GM23338 (cell line): ENCODE measurements at places on chromosomes 6 and 20. TPM values are rescaled to one million over a fixed set of nuclear protein-coding genes. Genes with fewer than 3 reads are reported as not detected.

DNA sequence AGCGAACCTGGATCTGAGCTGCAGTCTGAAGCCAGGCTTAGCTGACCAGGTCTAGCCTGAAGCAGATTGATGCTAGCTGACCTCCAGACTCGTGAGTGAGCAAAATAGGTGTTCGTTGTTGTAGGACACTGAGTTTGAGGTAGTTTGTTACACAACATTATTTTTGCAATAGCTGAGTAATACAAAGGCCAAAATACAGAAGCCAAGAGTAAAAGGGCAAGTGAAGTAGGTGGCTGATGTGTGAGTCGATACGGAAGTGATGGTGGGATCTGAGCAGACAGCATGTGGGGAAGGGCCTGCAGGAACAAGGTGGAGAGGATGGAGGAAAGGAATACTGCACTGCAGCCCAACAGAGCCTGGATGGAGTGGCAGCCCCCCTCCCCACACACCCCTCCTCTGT, 8.5 kb upstream of the SPATS1 start:
- no peak for DNase-seq
- no peak overlapping the region for H3K4me3 ChIP-seq
- H3K36me3 ChIP-seq, result no peaks in the 10 kb centered on the region

DNA sequence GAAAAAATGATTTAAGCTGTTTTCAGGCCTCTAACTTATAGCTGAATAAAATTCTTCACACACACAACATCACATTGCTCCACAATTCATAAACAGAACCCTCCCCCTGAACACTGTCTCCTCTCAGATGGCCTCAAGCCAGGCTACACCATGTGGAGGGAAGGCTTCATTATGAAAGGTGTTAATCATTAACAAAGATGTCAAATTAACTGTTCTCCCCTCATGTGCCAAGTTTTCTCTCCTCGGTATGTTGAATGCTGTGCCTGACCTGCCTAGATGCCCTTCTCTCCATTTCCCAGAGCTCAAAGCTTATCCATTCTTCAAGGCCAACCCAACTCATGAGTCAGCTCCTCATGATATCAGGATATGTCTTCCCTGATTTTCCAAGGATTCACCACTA, 210.4 kb downstream of the GMDS start:
- no peaks in the 10 kb centered on the region for H3K27me3 ChIP-seq
- H3K4me1 ChIP-seq, result peaks cover 16% of the 10 kb centered on the region
- no peaks in the 10 kb centered on the region for H3K36me3 ChIP-seq

- H3K27me3 ChIP-seq, result no peaks in the 10 kb centered on the region
- H3K27ac ChIP-seq, result no peak overlapping the region
- peak; percentile 88 for DNase-seq
- no peak overlapping the region for H3K4me3 ChIP-seq
These were observed 8.8 kb upstream of the NDRG3 start for GRCh38 chr20:36754656-36755222.

DNA sequence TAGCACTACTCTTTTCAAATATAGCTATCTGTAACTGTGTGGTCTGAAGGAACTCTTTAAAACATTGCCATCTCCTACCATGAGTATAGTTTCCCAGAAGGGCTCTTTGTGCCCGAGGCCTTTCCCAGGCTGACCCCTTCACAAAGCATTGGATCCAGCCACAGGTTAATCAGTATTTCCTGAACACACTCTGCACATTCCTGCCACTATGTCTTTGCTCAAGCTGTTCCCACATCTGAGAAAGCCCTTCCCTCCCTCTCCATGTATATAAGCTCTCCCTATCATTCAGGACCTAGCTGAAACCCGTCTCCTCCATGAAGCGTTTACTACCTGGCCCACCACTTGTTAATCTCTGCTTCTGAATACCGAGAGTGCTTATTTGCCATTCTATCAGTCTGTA, 47.8 kb upstream of the PKHD1 start:
- DNase-seq, result peak; percentile 11
- H3K27me3 ChIP-seq, result no peaks in the 10 kb centered on the region
- H3K27ac ChIP-seq, result no peak overlapping the region

DNA sequence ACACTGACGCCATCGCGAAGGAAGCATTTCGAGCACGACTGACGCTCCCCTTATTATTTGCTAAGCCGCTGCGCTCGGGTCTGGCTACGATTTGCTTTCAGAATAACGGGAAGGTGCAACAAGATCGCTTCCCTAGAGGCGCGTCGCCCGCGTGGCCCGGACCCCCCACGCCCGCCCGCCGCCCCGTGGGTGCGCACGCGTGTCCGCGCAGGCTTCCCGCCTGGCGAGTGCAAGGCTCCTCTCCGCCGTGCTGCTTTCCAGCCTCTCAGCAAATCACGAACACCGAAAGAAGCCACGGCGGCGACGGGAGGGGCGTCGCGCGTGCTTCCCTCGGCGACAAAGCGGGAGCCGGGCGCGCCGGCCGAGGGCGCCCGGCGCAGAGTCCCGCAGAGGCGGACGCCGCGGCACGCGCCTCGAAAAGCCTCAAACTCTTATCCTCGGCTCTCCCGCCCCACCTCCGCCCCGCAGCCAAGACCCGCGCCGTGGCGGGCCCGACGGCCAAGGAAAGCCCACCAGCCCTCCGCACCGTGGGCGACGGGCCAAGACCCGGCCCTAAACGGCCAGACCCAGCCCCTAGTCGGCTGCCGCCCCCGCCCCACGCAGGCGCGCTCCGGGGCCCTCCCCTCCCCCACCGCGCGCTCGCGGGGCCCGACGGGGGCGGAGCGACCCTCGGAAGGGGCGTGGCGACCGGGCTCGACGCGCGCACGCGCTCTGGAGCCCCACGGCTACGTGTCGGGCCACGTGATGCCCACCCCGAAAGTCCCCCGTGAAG, 987 bp upstream of the QKI start:
- no peaks in the 10 kb centered on the region for H3K36me3 ChIP-seq
- peaks cover 22% of the 10 kb centered on the region for H3K4me1 ChIP-seq
- peak; percentile 70 for DNase-seq
- H3K4me3 ChIP-seq, result peak overlapping the region; percentile 70
- no peaks in the 10 kb centered on the region for H3K27me3 ChIP-seq

DNA sequence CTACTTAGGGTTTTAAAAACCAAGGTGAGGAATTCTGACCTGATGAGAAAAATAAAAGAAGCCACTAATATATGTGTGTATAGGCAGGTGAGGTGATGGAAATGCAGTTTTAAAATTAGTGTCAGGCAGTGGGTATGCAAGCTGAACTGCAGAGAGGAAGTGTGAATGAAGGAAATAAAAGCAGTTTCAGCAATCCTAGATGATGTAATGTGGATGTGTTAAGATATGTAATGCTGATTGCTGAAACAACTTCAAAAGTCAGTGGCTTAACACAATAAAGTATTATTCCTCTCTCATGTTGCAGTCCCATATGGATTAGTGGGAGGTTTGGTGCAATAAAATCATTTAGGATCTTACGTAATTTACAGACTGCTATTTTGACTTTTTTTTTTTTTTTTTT, 119.9 kb upstream of the ASCC3 start:
- no peak for DNase-seq
- H3K4me1 ChIP-seq, result peaks cover 21% of the 10 kb centered on the region; the same call in 1 of the 2 replicates
- no peaks in the 10 kb centered on the region for H3K27me3 ChIP-seq
- no peaks in the 10 kb centered on the region for H3K36me3 ChIP-seq
- no peak overlapping the region for H3K27ac ChIP-seq

- no peaks in the 10 kb centered on the region for H3K4me1 ChIP-seq
- no peaks in the 10 kb centered on the region for H3K27me3 ChIP-seq
- no peak overlapping the region for H3K4me3 ChIP-seq
These were observed 303.3 kb upstream of the OPRM1 start for GRCh38 chr6:153735761-153736160.

- no peak for DNase-seq
- H3K27me3 ChIP-seq, result no peaks in the 10 kb centered on the region
- H3K4me1 ChIP-seq, result peaks cover 21% of the 10 kb centered on the region
- H3K27ac ChIP-seq, result no peak overlapping the region
- peak overlapping the region; percentile 45 for H3K4me3 ChIP-seq
- H3K36me3 ChIP-seq, result no peaks in the 10 kb centered on the region
These were observed 564.8 kb downstream of the LMBRD1 start for GRCh38 chr6:69232008-69232407.

DNA sequence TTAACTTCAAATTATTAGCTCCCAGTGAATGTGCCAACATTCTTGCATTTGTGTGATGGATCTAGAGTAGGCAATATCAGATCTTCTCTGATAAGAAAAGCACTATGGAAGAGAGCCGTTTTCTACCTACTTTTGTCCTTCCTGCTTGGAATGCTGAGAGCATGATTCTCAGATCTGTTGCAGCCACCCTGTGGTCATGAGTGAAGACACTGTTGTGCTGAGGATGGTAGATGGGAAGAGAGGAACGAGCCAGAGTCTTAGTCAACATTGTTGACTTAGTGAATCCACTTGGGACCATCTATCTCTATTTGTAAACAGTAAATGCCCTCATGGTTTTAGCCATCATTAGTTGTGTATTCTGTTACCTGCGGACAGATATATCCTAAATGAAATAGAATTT, 202.6 kb downstream of the CD109 start:
- no peaks in the 10 kb centered on the region for H3K27me3 ChIP-seq
- H3K27ac ChIP-seq, result no peak overlapping the region
- H3K4me1 ChIP-seq, result no peaks in the 10 kb centered on the region
- H3K36me3 ChIP-seq, result no peaks in the 10 kb centered on the region

- no peak for DNase-seq
- peaks cover 4% of the 10 kb centered on the region; the same call in 1 of the 2 replicates for H3K4me1 ChIP-seq
- H3K4me3 ChIP-seq, result no peak overlapping the region
- H3K27ac ChIP-seq, result no peak overlapping the region
These were observed 190.2 kb downstream of the BMP7 start for GRCh38 chr20:57076152-57076652.

- H3K36me3 ChIP-seq, result no peaks in the 10 kb centered on the region; the same call in none of the 2 replicates
- H3K4me3 ChIP-seq, result no peak overlapping the region
- H3K27me3 ChIP-seq, result no peaks in the 10 kb centered on the region
- H3K4me1 ChIP-seq, result peaks cover 24% of the 10 kb centered on the region
- H3K27ac ChIP-seq, result no peak overlapping the region
These were observed 5.6 kb downstream of the PCMTD2 start for GRCh38 chr20:64261138-64261537.

DNA sequence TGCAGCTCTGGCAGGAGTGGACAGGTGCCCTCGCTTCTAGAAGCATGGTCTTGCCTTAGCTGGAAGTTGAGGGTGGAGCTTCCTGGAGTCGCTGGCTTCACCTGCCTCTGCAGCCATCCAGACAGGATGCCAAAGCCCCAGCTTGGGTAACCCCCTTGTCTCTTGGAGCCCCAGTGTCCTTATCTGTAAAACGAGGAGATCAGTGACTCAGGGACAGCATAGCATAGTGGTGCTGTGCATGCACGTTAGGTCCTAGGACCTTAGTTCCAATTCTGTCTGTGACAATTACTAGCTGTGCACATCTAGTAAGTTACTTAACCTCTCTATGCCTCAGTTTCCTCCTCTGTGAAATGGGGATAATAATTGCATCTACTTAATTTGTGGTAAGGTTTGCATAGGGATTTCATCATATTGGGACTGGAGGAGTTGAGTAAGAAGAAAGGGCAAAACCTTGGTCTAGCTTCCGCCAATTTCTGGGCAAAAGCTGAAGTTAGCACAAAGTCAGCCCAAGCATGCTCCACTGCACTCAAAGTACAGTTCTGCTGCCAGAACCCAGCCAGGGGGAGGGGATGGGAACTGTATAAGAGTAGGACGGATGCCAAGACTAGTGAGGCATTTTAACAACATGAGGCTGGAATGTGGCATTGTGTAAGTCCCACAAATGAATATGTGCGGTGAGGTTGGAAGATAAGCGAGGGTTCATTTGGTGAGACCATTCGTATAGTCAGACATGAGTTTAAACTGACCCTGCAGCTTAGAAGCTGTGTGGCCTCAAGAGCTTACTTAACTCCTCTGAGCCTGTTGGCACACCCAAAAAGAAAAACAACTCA, 24.5 kb downstream of the TOX2 start:
- DNase-seq, result no peak
- no peak overlapping the region for H3K27ac ChIP-seq
- H3K27me3 ChIP-seq, result no peaks in the 10 kb centered on the region
- H3K36me3 ChIP-seq, result no peaks in the 10 kb centered on the region
- peaks cover 9% of the 10 kb centered on the region for H3K4me1 ChIP-seq
- no peak overlapping the region for H3K4me3 ChIP-seq

GRCh38 chr6:1527073-1527457, 82.7 kb upstream of the FOXC1 start:
- no peaks in the 10 kb centered on the region for H3K36me3 ChIP-seq
- peaks cover 10% of the 10 kb centered on the region for H3K4me1 ChIP-seq
- H3K27ac ChIP-seq, result no peak overlapping the region
- H3K27me3 ChIP-seq, result peaks cover 55% of the 10 kb centered on the region

The CPXM1 gene
- total RNA-seq, result 21.5 and 29.3 TPM in 2 replicates

GRCh38 chr6:136927292-136927691, 5.2 kb downstream of the SLC35D3 start:
- peaks cover 66% of the 10 kb centered on the region for H3K27me3 ChIP-seq
- no peak overlapping the region for H3K27ac ChIP-seq
- peaks cover 1% of the 10 kb centered on the region; the same call in 1 of the 2 replicates for H3K4me1 ChIP-seq
- no peaks in the 10 kb centered on the region for H3K36me3 ChIP-seq
- H3K4me3 ChIP-seq, result no peak overlapping the region
- DNase-seq, result peak; percentile 71

The FAM135A gene
- 65.8 and 68.7 TPM in 2 replicates for total RNA-seq

DNA sequence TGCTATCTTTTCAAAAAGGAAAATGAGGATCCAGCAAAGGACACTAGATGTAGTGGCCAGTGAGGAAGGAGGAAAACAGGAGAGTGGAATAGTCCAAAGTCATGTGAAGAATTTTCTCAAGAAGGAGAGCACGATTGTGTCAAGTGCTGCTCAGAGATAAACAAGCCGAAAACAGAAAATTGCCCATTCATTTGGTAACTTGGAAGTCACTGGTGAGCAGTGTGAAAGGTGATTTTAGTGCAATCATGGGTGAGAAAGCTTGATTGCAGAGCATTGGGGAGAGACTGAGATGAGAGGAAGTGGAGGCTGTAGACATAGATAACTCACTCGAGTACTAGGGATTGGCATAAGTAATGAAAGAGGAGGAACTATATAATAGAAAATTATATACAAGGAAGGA, 26.0 kb upstream of the PRDM1 start:
- peaks cover 13% of the 10 kb centered on the region; the same call in 1 of the 2 replicates for H3K4me1 ChIP-seq
- no peaks in the 10 kb centered on the region for H3K36me3 ChIP-seq
- DNase-seq, result no peak
- H3K4me3 ChIP-seq, result no peak overlapping the region

The BMP2 gene
- 1.0 and 1.5 TPM in 2 replicates for total RNA-seq

GRCh38 chr6:74674377-74674776, 531.5 kb downstream of the COL12A1 start:
- no peaks in the 10 kb centered on the region for H3K27me3 ChIP-seq
- no peaks in the 10 kb centered on the region for H3K36me3 ChIP-seq
- no peaks in the 10 kb centered on the region for H3K4me1 ChIP-seq
- H3K27ac ChIP-seq, result no peak overlapping the region

- H3K4me3 ChIP-seq, result no peak overlapping the region
- DNase-seq, result no peak
- no peaks in the 10 kb centered on the region for H3K27me3 ChIP-seq
- H3K27ac ChIP-seq, result no peak overlapping the region
These were observed 39.4 kb upstream of the ZBP1 start for GRCh38 chr20:57659517-57660180.

DNA sequence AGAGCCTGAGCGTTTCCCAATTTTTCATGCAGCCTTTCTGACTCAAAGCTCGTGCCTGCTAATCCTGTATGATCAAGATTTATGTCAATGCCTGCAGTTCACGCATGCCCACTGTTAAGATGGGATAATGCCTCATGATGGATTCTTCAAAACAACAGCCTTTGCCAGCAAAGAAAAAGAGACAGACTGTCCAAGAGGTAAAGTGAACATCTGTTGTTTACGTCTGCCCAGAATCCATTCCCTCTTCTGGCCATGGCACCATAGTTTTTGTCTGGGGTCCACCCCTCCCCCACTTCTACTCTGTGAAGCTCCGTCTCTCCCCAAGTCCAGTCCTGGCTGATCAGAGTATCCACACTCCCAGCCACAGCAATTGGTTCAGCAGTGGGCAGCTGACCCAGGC, 91.9 kb upstream of the EYA2 start:
- no peaks in the 10 kb centered on the region for H3K27me3 ChIP-seq
- no peaks in the 10 kb centered on the region for H3K36me3 ChIP-seq
- H3K27ac ChIP-seq, result no peak overlapping the region
- H3K4me3 ChIP-seq, result no peak overlapping the region
